ENCODE measurements at places on chromosomes 7 and 10. TPM values are rescaled to one million over a fixed set of nuclear protein-coding genes. Genes with fewer than 3 reads are reported as not detected.

DNA sequence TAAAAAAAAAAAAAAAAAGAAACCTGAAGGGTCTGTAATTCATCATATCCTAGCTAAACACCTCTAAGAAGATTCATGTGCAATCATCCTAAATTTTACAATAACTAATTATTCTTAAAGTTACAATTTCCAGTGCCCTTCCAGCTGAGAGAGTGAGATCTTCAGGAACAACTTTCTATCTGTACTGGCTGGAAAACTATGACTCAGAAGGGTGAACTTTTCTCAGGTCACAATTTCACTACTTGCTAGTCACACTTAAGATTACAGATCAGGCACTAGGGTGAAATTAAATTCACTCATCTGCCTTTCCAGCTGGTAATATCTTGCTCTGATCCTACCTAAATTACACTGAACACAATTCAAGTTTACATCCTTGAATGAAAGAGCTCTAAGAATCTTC, 158.8 kb downstream of the ANK3 start:
- no peak for DNase-seq
- H3K27ac ChIP-seq = no peak overlapping the region
- no peaks in the 10 kb centered on the region for H3K36me3 ChIP-seq
- H3K4me3 ChIP-seq = no peak overlapping the region
- H3K4me1 ChIP-seq = no peaks in the 10 kb centered on the region
- no peaks in the 10 kb centered on the region for H3K27me3 ChIP-seq

DNA sequence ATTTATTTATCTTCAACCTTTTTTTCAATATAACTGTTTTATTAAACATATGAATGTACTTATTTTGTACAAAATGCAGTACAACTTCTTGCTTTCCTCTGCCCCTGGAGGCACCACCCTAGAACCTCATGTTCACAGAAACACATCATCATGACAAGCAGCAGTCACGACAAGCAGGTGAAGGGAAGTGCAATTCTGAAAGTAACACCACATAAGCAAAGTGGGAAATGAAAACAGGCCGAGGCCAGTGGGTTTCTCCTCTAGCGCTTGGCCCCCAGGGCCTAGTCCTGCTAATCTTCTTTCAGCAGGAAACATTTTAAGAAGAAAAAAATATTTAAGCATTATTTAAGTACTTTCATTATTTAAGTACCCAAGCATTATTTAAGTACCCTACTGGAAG, 598.1 kb downstream of the SH2D4B start:
- no peak overlapping the region for H3K27ac ChIP-seq
- no peak for DNase-seq
- no peak overlapping the region for H3K4me3 ChIP-seq
- no peaks in the 10 kb centered on the region for H3K4me1 ChIP-seq
- no peaks in the 10 kb centered on the region for H3K36me3 ChIP-seq

- no peak overlapping the region for H3K4me3 ChIP-seq
- no peaks in the 10 kb centered on the region for H3K27me3 ChIP-seq
- no peaks in the 10 kb centered on the region for H3K36me3 ChIP-seq
- H3K27ac ChIP-seq = no peak overlapping the region
- DNase-seq = no peak
These were observed 79.7 kb upstream of the ELN start for GRCh38 chr7:73948287-73948686.

GRCh38 chr7:45573204-45573603, 964 bp upstream of the ADCY1 start:
- H3K4me3 ChIP-seq = no peak overlapping the region
- no peaks in the 10 kb centered on the region for H3K36me3 ChIP-seq
- no peak for DNase-seq
- H3K4me1 ChIP-seq = no peaks in the 10 kb centered on the region

The COL13A1 gene
- total RNA-seq = 13.6 TPM

The LRRC61 gene
- total RNA-seq = 2.6 TPM

The TFR2 gene
- total RNA-seq = 2.1 TPM

The PON1 gene
- total RNA-seq = not detected

The CLDN4 gene
- total RNA-seq = 0.84 TPM

The NPFFR1 gene
- total RNA-seq = 0.06 TPM
